ENCODE measurements at places on chromosomes 6 and 20.

DNA sequence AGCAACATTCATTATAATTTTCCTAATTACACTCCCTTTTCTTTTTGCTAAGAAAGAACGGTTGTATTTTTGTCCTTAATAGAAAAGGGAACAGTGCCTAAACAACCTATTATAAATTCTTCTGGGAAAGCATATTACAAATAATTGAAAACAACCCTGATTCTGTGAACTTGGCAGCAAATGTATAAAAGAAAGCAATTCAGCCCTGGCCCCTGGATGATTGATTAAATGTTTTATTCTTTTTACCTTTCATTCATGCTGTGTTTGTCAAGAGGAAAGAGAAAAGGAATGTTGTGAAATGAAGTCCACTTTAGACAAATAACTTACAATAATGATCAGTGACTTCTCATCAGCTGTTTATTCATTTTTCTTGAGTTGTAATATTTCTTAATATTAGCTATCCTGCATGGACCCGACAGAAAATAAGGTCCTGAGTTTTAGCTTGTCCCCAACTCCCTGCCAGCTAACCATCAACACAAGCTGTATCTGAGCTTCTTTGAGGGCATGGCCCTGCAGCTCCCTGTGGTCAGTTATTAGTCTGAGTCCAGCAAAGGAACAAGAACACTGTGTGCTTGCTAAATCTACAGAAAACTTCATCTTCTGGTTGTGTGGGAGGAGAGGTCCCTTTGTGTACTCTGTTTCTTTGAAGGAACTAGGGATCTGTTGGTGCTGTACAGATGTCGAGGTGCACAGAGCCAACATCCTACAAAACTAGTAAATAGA lies 248.2 kb downstream of the LAMA2 start:
- DNase-seq, result no peak

DNA sequence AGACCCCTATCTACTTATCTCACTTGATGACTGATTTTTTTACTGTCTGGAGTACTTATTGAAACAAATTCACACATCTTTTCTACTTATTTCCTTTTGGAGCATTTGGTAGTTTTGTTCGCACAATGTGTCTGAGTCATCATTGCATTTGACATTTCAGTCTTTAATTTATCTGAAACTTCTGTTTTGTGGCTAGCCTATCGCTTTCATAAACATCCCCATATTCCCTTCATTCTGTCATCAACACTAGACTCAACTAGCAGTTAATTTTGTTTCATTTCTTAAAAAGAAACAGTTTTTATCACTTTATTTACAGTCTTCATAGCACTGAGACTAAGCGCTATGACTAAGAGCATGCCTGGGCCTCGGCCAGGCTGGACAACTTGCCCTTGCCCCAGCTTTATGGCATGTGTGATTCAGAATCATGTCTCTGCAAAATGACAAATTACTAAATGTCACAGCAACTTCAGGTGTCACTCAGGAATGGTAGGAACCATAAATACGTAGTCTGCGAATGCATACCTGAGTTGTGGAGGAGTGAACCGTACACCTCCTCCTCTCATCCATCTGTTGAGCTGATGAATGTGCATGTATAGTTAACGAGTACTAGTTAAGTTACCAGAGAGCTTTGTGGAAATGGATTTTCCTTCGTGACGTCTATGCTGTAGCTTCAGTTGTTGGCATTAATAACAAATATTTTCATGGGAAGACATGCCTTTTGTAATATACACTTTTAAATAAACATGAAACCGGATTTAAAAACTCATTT lies 16.2 kb downstream of the L3MBTL3 start:
- DNase-seq, result no peak

DNA sequence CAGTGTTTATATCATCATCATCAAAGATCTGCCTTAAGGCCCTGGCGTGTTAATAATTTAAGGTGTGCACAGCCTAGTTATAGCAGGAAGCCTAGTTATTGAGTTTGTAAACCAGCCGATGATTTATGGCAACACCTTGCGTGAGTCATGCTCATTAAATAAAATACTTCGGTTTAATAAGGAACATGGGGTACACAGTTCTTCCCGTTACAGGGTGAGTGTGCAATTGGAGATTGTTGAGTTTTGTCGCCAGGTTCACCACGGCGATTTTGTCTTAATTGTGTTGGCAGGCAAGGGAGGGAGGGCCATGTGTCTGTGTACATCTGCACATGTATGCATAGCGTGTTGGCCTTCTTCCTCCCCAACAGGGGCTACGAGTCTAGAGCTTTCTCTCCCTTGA lies 104.0 kb downstream of the TFAP2A start:
- DNase-seq, result no peak

GRCh38 chr20:60063048-60063451 lies 104.8 kb downstream of the CDH26 start:
- no peak for DNase-seq

DNA sequence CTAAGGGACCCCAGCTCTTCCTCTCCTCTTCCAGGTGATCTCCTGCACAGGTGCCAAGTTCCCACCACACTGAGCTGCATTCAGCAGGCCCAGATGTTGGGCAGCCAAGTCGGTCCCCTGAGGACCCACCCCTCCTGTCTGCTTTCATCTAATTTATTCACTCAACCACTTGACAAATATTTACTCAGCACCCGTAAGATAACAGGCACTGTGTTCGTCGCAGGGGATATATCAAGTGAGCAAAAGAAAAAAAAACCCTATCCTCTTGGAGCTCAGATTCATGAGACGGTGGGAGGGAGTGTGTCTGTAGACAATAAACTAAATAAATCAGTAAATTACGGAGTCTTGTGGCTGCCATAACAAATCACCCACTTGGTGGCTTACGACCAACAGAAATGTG lies 143.6 kb downstream of the MRPL14 start:
- DNase-seq, result no peak

- DNase-seq, result no peak
These were observed 335.4 kb downstream of the COL12A1 start for GRCh38 chr6:74870403-74870802.

DNA sequence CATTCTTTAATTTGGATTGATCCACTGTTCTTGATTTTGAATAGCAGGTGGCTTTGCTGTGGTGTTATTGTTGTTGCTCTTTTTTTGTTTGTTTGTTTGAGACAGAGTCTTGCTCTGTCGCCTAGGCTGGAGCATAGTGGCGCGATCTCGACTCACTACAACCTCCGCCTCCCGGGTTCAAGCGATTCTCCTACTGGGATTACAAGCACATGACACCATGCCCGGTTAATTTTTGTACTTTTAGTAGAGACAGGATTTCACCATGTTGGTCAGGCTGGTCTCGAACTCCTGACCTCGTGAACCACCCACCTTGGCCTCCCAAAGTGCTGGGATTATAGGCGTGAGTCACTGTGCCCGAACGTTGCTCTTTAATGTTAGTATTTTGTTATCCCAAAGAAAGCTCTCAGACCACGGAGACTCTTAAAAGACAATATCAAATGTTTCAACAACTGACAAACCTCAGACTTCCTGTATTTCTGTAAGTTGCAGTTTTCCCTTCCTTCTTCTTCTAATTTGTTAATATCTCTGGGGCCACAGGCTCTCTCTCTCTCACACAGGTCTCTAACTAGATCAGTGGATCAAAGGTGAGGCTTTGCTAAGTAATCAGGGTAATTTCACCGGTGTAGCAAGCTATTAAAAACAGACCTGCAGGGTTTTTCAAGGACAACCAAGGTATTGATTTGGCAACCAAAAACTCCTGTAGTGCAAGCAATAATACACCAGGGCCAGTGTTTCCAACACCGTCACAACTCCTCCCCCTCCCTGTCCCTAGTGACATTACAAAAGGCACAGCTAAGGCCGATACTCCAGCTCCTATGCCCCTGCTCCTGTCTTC lies 48.8 kb upstream of the ZNF217 start:
- peak; percentile 18 for DNase-seq

DNA sequence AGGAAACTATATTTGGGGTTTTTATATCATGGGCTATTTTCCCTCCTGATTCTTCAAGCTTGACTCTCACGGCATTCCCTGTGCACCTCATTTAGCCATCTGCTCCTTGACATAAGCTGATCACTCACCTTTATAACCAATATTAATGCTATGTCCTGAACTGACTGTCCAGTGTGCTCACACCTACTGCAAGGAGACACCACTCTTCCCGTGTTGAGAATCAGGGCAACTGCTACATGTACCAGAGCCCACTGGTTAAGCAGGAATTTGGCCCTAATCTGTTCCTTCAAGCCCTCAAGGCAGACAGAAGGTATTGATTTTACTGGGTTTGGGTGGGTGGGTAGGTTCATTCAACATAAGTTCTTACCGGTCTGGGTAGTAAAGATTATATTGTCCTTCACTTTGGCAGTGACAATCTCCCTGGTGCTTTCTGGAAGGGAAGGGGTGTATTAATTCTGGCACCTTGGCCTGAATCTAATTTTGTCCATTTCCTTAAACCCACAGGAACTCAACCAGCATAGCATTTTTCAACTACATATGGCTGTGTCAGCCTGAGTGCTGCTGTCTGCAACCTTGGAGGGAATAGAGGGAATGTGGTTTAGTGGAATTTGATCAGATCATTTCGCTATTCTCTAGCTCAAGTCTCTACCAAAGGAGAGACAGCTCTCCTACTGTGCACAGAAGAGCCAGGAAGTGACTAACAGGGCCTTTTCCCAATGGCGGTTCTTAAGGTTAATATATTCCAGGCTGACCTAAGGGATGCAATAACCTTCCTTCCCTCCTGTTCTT lies 293.2 kb downstream of the BTBD9 start:
- no peak for DNase-seq

- peak; percentile 71 for DNase-seq
These were observed 7.6 kb upstream of the RNF114 start for GRCh38 chr20:49928411-49929141.

GRCh38 chr20:34615477-34615876 lies 57.0 kb downstream of the MAP1LC3A start:
- no peak for DNase-seq

DNA sequence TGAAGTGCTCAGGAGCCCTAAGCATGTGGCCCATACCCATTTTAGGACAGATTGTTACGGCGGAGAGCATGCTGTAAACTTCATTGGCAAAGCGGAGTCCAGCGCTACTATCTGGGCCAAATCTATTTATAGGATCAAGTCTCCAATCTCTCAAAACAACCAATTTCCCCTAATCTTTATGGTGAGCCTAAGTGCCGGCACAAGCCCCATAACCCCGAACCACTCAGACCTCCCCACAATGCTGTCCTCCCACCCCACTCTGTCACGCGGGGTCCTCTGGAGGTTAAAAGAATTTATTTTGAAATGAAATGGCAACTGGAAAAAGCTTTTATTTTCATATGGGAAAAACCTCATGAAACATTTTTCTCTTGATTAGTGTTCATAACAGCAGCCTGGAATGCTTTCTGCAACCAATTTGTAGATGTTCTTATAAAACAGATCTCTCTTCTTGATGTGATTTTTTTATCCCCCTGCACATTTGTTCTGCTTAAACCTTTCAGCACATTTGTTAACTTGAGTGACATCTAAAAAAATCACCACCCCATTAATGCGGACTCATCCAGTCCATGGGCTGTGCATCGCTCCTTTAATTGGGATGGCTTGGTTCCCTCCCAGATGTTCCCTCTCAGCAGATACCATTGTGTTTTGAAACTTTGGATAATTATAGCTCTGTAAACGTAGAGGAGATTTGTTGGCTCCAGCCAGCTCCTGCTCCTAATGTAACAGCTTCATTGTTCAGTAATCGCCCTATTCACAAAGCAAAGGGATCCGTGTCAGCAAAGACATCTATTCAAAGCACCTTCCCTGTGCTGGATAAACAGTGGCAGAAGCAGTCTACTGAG lies 323.6 kb downstream of the CD83 start:
- DNase-seq, result no peak

DNA sequence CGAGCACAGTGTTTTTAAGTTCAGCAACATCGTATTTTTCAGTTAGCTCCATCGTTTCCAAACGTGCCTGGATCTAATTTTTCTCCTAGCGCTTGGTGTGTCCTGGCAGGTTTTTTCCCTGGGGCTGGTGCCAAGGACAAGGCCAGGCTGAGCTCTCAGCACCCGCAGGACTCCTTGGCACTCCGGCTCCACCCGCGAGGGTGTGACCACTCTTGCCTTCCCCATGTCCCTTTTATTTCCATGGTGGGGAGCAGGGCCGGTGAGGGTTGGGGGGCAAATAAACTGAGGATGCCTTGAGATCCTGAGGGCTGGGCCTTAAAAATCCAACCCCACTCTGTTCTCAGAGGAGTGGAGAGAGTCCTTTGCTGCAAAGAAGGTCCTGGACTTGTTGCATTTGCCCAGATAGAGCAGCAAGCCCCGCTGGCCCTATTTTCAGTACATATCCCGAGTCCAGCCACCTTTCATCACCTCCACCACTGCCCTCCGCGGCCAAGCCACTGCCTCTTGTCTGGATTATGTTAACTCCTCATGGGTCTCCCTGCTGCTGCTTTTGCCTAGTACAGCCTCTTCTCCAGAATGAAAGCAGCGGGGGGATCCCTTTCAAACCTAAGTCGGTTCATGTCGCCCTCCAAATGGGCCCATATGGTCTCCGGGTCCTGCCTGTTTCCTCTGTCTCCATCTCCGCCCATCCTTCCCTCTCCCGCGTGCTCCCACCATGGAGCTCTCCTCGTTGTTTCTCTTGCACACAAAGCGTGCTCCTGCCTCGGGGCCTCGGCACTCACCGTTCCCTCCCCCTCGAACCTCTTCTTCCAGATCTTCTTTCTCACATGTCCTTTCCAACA lies 4.5 kb upstream of the RAB44 start:
- DNase-seq, result no peak

GRCh38 chr20:3398681-3399252 lies 8.7 kb downstream of the DNAAF9 start:
- no peak for DNase-seq

GRCh38 chr6:117601811-117602150 lies 530 bp downstream of the GOPC start:
- DNase-seq, result no peak

DNA sequence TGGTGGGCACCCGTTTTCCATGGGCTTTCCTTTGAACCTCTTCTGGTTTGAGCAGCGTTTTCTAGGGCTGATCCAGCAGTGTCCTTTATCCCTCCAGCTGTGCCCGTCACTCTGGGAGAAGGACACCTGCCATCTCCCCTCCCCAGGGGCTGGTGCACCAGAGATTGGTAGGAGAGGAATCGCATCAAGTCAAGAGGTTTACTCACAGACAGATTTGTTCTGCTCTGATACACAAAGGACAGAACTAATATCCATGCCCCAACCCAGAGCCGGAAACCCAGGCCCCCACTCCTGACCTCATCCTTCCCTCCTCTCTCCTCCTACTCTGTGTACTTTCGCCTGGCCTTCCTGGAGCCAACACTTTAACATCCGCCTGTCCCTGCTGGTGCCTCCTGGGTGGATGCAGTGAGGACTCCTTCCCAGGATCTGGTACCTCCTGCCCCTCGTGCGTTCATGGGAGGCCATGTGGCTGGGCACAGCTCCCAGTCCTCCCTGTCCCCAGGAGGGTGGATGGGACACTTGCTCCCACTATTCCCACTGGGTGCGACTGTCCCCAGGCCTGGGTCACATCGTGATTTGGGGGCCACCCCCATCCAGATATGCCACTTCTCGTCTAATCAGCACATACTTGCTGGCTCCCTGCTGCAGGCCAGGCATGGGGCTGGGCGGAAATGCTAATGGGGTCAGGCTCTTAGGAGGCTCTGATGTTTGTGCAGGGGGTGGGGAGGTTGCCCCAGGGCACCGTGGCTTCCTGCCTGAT lies 286.3 kb downstream of the CDH4 start:
- DNase-seq, result no peak

All from stimulated activated CD4-positive, alpha-beta T cell treated with anti-CD3 and anti-CD28 coated beads, Interleukin-4, amount 100 ng/mL, for 4 hours (primary cell).